ENCODE measurements at places on chromosomes 3 and 15. TPM values are rescaled to one million over a fixed set of nuclear protein-coding genes. Genes with fewer than 3 reads are reported as not detected.

The CD86 gene
- total RNA-seq, result not detected

The CTXN2 gene
- total RNA-seq, result not detected

The BDH1 gene
- total RNA-seq, result 3.7 TPM

The CCNB2 gene
- total RNA-seq, result 6.1 TPM

The ERICH6 gene
- not detected for total RNA-seq

The ZSCAN2 gene
- total RNA-seq, result 8.3 TPM

The AADACL2 gene
- total RNA-seq, result not detected

The FAM81A gene
- 0.12 TPM for total RNA-seq

The P2RY1 gene
- total RNA-seq, result 2.6 TPM

The IGDCC3 gene
- not detected for total RNA-seq

The CPA3 gene
- not detected for total RNA-seq

The GRAMD1C gene
- total RNA-seq, result 1.6 TPM

The ERC2 gene
- not detected for total RNA-seq

The RASGRF1 gene
- not detected for total RNA-seq

The KBTBD8 gene
- 0.31 TPM for total RNA-seq

The LINGO1 gene
- 0.15 TPM for total RNA-seq

The TEX9 gene
- 1.6 TPM for total RNA-seq

The TMEM43 gene
- 94.0 TPM for total RNA-seq

The CPNE9 gene
- total RNA-seq, result not detected

The NOX5 gene
- 0.10 TPM for total RNA-seq

The CFAP100 gene
- not detected for total RNA-seq

The SAXO2 gene
- total RNA-seq, result 0.06 TPM

The RTP4 gene
- total RNA-seq, result 3.0 TPM

The GALNT15 gene
- 31.0 TPM for total RNA-seq

The SENP8 gene
- total RNA-seq, result 2.2 TPM

The ROPN1B gene
- not detected for total RNA-seq

The SLC24A5 gene
- total RNA-seq, result not detected

The IRAK2 gene
- 6.3 TPM for total RNA-seq

The ADAMTS7 gene
- total RNA-seq, result 12.6 TPM

The C15orf62 gene
- total RNA-seq, result 0.25 TPM

The ALG3 gene
- 71.8 TPM for total RNA-seq
